ENCODE measurements at places on chromosomes 3 and 15.

DNA sequence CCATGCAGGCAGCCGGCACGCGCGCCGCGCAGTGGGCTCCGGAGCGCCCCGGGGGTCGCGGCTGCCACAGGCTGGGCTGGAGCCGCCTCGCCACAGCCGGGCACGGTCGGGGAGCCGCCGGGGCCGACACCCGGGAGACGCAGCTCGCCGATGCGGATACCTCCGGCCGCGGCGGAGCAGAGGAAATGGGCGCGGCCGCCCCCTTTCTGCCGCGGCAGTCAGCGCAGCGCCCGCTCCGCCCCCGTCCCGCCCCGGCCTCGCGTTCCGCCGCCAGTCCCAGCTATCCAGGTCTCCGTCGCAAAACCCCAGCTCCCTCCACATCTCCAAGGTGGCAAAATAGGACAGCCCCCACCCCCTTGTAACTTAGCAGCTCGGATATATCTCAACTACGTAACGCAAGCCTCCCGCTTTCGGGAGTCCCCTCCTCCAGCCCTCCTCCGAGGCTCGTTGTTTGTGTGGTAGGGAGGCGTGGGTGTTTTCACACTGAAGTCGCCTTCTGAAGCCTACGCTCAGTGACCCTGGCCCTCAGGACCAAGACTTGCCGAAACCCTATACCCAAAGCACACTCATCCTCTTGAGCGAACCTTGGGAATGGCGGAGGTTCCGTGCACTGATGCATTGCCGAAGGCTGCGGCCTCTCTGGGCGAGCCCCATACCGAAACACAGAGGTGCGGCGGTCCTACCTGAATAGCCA is at the start of gene SH3BP5:
Gene SH3BP5, minus strand, starts transcription at position 182 of the 694 bp plus-strand sequence. Its CDS starts 178 bp downstream, at position 4.
- peak; percentile 40 for DNase-seq

- DNase-seq, result no peak
Observed at GRCh38 chr15:80856809-80857377, 77.7 kb downstream of the CEMIP start.

- DNase-seq, result peak; percentile 42
Observed at GRCh38 chr3:129045675-129046036, 14.9 kb upstream of the GP9 start.

GRCh38 chr3:117485841-117486240 is 776.3 kb downstream of the TUSC7 start:
- DNase-seq, result no peak

- no peak for DNase-seq
Observed at GRCh38 chr3:21043139-21043538, 707.9 kb downstream of the ZNF385D start.

- DNase-seq, result no peak
Observed at GRCh38 chr15:61057830-61058529, 171.1 kb downstream of the RORA start.

DNA sequence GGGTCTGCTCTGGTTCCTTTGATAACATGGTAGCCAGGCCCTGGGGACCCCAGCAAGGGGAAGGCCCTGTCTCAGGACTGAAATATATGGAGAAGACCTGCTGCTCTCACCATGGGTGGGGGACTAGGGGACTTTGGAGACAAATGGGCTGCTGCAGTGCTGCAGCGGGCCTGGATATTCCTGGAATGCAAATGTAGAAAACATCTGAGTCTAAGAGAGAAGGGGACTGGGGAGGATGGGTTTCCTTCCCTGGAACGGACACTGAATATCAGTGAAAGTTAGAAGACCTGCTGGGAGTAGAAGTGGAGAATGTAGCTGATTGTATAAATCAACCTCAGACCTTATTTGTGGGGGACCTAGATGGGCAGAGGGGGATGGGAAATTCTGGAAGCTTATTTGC is 3.1 kb upstream of the HCN4 start:
- no peak for DNase-seq

DNA sequence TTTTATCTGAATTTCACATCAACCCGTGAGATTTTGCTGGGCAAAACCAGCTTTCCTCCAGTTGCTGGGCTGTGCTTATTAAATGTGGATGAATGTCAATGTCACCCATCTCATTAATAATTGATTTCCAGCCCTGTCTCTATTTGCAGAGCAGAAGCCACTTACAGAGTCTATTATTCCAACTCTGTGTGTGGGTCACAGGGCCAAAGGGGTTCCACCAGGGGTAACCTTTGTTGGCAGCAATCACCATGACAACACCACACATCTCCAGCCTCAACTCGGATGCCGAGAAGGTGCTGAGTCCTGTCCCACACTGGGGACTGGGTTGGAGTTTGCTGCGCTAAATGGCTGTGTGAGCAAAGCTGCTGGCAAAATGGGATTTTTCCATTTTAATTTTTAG is 51.1 kb upstream of the WNT5A start:
- DNase-seq, result no peak

Data from hematopoietic multipotent progenitor cell treated with erythropoietin and hydrocortisone succinate and interleukin-3 and kit ligand, for 8 days (in vitro differentiated cells).